GM12865 (cell line): ENCODE measurements at places on chromosomes 11 and 22.

DNA sequence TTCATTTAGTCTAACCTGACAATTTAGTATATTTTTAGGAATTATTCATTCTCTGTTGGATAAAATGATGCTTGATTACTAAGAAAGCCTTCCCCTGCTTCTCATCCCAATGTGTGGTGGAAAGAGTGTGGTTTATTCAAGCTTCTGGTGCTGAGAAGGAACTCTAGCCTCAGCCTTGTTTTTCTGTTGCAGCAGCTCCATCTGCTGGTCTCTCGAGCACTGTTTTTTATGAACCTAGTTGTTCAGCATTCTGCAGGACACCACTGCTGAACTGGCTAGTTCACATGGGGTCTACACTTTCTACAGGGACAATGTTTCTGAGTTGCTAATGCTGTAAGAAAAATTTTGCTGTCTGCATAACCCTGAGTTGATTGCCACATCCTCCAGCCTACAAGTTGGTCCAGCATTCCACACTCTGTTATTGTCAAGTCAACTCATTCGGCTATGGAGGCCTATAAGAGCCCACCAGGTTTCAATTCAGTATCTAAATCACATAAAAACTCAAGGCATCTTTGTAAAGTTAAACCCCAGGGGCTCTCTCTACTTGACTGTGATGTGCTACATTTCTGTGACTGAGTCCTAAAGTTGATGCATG lies 14.3 kb downstream of the OR2AG2 start:
- DNase-seq, result peak; percentile 74

GRCh38 chr11:95684701-95685100 lies 104.9 kb downstream of the FAM76B start:
- DNase-seq, result no peak

GRCh38 chr22:20430101-20430719 lies 7.4 kb downstream of the SCARF2 start:
- no peak for DNase-seq

GRCh38 chr11:66883016-66883965 lies 26.4 kb downstream of the LRFN4 start:
- DNase-seq, result peak; percentile 69

DNA sequence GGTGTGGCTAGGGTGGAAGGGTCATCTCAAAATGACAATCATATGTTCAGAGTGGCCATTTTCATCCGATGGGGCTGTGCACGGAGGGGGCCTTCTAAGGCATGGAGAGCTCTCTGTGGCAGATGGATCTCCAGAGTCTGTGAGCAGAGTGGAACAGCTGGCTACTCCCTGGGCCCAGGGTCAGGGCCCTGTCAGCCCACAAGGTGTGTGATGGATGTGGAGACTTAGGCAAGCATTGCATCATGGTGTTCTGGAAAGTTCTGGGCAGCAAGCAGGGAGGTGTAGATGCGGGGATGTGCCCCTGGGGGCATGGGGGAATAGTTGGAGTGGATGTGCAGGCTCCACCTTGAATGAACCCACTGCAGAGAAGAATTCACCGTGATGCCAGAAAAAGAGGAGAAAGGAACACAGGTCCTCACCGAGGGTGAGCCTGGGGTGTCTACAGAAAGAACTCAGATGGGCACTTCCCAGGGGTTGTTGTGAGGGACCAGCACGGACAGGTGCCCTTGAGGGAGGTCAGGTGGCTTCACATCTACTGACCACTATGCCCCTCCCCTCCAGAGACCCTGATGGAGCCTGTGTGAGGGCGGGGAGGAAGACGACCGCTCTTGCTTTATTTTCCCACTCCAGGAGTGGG lies 51.1 kb downstream of the CHRDL2 start:
- no peak for DNase-seq

DNA sequence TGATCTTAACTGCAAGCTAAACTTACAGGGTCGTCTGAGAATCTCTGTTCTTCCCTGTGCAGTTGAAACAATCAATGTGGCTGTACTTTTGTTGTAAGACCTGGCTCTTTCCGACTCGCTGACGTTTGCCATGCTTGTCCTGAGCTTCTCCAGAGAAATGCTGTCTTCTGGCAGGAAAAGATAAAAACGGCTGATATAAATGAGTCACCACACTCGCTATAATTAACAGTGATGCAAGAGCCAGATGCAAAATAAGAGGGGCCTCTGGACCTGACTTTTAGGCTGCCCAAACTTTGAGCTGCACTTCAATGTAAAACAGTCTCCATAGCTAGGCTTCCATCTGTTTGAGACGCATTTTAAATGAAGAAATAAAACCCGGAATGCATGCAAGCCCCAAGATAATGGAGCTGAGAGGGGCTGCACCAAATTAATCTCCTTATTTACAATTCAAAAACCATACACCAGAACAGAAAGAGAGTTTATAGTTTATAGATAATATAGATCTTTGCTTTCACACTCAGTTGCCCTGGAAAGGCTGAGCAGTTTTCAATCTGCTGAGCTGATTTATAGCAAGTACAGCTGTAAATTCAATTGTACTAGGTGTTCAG lies 48.5 kb downstream of the WT1 start:
- DNase-seq, result no peak

DNA sequence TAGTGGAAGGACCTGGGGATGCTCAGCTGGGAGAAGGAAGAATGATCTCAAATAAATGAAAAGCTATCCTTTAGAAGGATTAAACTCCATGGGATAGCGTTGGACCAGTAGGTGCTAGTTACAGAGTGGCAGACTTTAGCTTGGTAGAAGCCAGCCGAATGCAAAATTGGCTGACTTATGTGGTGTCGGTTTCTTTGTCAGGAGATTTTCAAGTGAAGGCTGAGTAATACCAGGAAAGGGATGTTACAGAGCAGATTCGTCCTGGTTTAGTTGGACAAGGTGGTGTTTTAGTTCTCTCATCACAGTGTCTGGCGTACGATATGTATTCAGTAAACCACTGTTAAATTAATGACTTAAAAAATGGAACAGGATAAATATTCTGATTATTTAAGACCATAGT lies 26.0 kb downstream of the FDX1 start:
- DNase-seq, result peak; percentile 54

DNA sequence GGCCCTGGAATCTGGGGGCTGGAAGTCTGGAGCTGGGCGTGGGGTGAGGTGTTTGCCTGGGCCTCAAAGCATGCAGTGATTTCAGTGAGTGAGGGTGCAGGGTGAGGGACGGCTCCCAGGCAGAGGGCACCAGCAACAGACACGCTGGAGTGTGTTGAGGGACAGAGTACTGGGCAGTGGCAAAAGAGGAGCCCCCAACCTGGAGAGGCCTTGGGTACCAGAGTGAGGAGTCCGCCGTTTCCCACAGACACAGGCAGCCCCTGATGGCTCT lies 12.0 kb upstream of the TBC1D22A start:
- DNase-seq, result no peak

DNA sequence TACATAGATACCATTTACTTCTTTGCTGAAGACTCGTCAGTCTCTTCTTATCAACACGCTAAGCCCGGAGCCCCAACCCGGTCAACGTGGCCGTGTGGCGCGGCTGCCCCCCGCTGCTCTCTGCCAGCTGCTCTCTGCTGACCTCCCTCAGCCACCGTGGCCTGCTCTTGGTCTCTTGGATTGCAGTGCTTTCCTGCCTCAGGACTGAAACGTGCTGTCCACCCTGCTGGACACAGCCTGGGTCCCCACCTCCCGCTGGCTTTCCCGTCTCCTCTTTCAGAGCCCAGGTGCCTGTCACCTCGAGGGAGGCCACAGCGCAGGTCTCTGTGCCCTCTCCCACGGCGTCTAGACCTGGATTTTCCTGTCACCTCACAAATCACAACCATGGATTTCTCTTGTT lies 388.1 kb upstream of the B3GAT1 start:
- no peak for DNase-seq

DNA sequence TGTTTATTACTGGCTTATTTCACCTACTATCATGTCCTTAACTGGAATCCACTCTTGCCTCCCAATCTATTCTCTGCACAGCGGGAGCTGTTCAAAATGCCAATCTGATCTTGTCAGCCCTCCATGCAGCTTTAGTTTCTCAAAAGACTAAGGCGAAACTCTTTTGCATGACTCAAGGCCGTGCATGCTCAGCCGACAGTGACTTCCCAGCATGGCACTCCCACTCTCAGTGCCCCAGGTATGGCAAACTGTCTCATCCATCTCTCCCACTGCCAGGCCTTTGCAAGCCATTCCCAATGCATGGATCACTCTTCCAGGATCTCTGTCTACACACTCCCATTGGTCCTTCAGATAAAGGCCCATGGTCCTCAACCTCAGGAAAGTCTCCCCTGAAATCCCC lies 245.9 kb downstream of the LARGE1 start:
- no peak for DNase-seq

DNA sequence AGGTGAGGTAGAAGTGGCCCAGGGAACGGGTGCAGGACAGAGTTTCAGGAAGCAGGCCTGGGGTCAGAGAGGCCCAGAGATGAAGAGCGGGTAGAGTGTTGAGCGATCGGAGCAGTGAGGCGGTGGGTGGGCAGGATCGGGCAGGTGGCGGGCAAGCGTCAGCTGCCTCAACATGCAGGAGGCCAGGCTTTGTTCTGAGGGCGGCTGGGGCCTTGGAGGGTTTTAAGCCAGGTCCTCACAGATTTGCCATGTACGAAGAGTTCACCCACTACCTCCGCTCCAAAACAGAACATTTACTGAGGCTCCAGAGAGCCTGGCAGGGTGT lies 29.4 kb downstream of the FLRT1 start:
- DNase-seq, result no peak

GRCh38 chr11:118338637-118339061 lies 3.9 kb downstream of the CD3D start:
- DNase-seq, result peak; percentile 61

- no peak for DNase-seq
These were observed 92.9 kb downstream of the MORC2 start for GRCh38 chr22:30875481-30876215.

DNA sequence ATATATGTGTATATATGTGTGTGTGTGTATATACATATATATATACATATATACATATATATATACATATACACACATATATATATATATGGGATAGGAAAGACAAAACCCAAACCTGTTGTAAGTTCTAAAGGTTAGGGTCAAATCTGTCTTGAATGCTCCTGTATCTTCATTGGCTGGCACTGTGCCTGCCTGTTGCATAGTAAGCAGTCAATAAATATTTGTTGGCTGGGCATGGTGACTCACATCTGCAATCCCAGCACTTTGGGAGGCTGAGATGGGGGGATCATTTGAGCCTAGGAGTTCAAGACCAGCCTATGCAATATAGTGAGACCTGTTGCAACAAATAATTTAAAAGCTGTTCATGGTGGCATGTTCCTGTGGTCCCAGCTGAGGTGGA lies 205.4 kb downstream of the DBX1 start:
- no peak for DNase-seq

DNA sequence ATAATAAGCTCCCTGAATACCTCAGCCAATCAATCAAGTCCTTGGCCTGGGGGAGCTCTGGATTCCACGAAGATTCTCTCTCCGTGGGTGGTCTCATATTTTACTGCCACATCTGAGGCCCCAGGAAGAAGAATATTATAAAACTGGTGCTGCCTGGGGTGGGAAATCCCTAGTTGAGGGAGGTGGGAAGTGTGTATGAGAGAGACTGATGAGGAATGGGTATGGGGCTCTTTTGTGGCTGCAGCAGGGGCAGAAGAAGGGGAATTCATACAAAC lies 71.5 kb downstream of the SYN3 start:
- no peak for DNase-seq

GRCh38 chr22:46654927-46655595 lies 34.9 kb downstream of the GRAMD4 start:
- DNase-seq, result no peak

- no peak for DNase-seq
These were observed 19.4 kb upstream of the TMPRSS4 start for GRCh38 chr11:118057251-118058145.

DNA sequence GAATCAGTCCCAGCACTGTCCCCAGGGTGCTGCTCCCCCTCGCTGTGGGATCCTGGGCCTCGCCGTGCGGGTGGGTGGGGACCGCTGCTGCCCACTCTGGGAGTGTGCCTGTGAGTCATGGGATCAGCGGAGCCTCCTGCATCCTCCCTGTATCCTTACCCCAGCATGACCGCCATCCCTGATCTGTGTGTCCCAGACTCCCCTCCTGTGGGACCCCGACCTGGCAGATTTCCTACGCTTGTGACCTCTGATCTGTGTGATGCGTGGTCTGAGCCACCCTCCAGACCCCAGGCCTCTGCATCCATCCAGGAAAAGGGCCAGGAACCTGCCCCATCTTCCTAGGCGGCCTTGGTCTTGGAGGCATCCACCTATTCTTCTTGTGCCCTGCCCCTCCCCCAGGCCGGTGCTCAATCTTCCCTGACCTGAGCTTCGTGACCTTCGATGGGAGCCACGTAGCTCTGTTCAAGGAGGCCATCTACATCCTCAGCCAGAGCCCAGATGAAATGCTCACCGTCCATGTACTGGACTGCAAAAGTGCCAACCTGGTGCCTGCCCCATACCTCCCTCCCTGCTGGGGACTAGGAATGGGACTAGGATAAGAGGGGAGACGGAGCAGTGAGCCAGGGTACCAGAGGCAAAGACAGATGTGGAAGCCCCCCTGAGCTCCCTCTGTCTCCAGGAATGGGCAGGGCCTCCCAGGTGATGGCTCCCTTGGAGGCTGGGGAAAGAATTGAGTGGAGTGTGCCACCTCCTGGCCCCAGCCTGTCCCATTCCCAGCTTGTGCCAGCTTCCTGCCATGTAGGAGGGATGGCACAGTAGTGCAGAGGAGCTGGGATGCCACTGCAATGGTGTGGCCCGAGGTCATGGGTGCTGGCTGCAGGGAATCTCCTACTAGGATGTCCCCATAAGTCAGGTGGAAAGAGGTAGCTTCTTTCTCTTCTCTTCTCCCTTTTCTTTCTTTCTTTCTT lies 65.4 kb downstream of the OTOG start:
- no peak for DNase-seq

GRCh38 chr11:104163100-104164027 lies 583 bp downstream of the PDGFD start:
- DNase-seq, result peak; percentile 9

DNA sequence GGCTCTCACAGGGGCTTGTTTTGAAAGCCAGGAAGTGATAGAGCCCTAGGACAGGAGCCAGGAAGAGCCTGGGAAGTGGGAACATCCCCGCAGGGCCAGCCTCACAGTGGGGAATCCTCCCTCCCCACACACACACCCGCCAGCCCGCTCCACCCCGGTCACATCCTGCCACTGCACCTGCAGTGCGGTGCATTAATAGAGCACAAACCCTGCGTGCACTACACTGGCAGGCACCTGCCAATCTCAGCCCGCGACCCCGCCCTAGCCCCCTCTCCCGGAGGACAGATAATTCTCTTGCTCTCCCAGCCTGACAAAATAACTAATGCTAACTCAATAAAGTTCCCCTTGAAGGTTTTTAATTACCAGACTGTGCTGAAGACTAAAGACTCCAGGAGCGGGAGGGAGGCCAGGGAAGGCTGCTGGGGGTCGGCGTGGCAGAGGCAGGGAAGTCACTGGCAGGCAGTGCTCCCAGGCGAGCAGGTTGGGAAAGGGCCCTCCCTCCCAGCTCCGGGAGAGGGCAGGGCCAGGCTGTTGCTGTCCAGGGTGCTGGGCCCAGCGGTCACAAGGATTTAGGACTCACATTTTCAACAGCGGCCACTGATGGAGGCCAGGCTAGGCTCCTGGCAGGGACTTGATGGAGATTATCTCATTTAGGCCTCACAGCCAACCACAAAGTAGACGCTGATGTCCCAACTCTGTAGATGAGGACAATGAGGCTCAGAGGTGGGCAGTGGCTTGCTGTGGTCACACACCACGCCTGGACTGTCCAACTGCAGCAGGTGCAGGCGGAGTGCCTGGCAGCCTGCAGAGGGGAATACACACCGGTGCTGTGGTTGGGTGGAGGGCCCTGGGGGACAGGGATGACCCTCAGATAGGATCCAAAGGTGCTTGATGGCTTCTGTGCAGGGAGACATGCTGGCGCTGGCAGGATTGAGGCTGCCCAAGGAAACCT lies 23.9 kb upstream of the TCF20 start:
- no peak for DNase-seq
